ENCODE measurements at places on chromosomes 3 and 15. TPM values are rescaled to one million over a fixed set of nuclear protein-coding genes. Genes with fewer than 3 reads are reported as not detected.

PYGO1 gene
- 1.1 TPM for polyA plus RNA-seq

FAM107A gene
- 10.5 TPM for polyA plus RNA-seq

MST1R gene
- polyA plus RNA-seq: 2.5 TPM

OR5AC2 gene
- not detected for polyA plus RNA-seq

MAGEL2 gene
- polyA plus RNA-seq: 0.27 TPM

ARNT2 gene
- polyA plus RNA-seq: 0.52 TPM

INKA1 gene
- polyA plus RNA-seq: 1.6 TPM

CAMP gene
- 2.5 TPM for polyA plus RNA-seq

SMCO1 gene
- polyA plus RNA-seq: not detected

IL16 gene
- polyA plus RNA-seq: 12.6 TPM

ACP3 gene
- polyA plus RNA-seq: 2.5 TPM

VEPH1 gene
- 5.3 TPM for polyA plus RNA-seq

EEF1AKMT4 gene
- 4.4 TPM for polyA plus RNA-seq

FBXW12 gene
- polyA plus RNA-seq: 1.5 TPM

DAPK2 gene
- 3.8 TPM for polyA plus RNA-seq

NRROS gene
- 3.4 TPM for polyA plus RNA-seq

MST1 gene
- polyA plus RNA-seq: 14.3 TPM

CMTM8 gene
- 13.8 TPM for polyA plus RNA-seq

ZKSCAN7 gene
- polyA plus RNA-seq: 1.6 TPM

RASL12 gene
- polyA plus RNA-seq: 21.6 TPM

EPHA6 gene
- 0.10 TPM for polyA plus RNA-seq

PLSCR4 gene
- 10.6 TPM for polyA plus RNA-seq

COLQ gene
- 1.1 TPM for polyA plus RNA-seq

NEK4 gene
- 5.4 TPM for polyA plus RNA-seq

CHST14 gene
- polyA plus RNA-seq: 4.7 TPM

CX3CR1 gene
- polyA plus RNA-seq: 0.24 TPM

MDFIC2 gene
- polyA plus RNA-seq: not detected

SPATA12 gene
- polyA plus RNA-seq: not detected

OR5K4 gene
- not detected for polyA plus RNA-seq

RAB8B gene
- 2.7 TPM for polyA plus RNA-seq

CPLX3 gene
- not detected for polyA plus RNA-seq

PCNP gene
- 148 TPM for polyA plus RNA-seq

SLC12A1 gene
- not detected for polyA plus RNA-seq

ZIC4 gene
- polyA plus RNA-seq: not detected

ADCY5 gene
- 6.0 TPM for polyA plus RNA-seq

IGSF10 gene
- polyA plus RNA-seq: 0.56 TPM

GOLGA6A gene
- polyA plus RNA-seq: not detected
